ENCODE measurements at places on chromosomes 12 and 14. TPM values are rescaled to one million over a fixed set of nuclear protein-coding genes. Genes with fewer than 3 reads are reported as not detected.

C12orf50 gene
- total RNA-seq, result 0.12 TPM

GRCh38 chr12:16949871-16950667 lies 344.1 kb upstream of the LMO3 start:
- H3K36me3 ChIP-seq, result no peaks in the 10 kb centered on the region
- no peak for DNase-seq
- H3K4me3 ChIP-seq, result no peak overlapping the region
- H3K27ac ChIP-seq, result no peak overlapping the region

- no peaks in the 10 kb centered on the region for H3K4me1 ChIP-seq
- no peak overlapping the region for H3K27ac ChIP-seq
- H3K27me3 ChIP-seq, result no peaks in the 10 kb centered on the region
- H3K36me3 ChIP-seq, result no peaks in the 10 kb centered on the region
- H3K4me3 ChIP-seq, result no peak overlapping the region
- DNase-seq, result no peak
Observed at GRCh38 chr12:113683574-113683973, 211.9 kb upstream of the LHX5 start.

- H3K36me3 ChIP-seq, result no peaks in the 10 kb centered on the region
- H3K27me3 ChIP-seq, result peaks cover 11% of the 10 kb centered on the region
- DNase-seq, result no peak
- H3K4me1 ChIP-seq, result no peaks in the 10 kb centered on the region
Observed at GRCh38 chr12:7877420-7877819, 4.7 kb upstream of the SLC2A14 start.

- no peak for DNase-seq
- no peaks in the 10 kb centered on the region for H3K36me3 ChIP-seq
- peaks cover 23% of the 10 kb centered on the region for H3K27me3 ChIP-seq
- H3K4me3 ChIP-seq, result no peak overlapping the region
Observed at GRCh38 chr14:61257469-61258057, 23.6 kb downstream of the TMEM30B start.

SLC7A7 gene
- total RNA-seq, result 0.21 TPM

GRCh38 chr12:113114447-113115178 lies 20.9 kb downstream of the RASAL1 start:
- H3K36me3 ChIP-seq, result no peaks in the 10 kb centered on the region
- no peak overlapping the region for H3K4me3 ChIP-seq
- no peak overlapping the region for H3K27ac ChIP-seq
- no peaks in the 10 kb centered on the region for H3K27me3 ChIP-seq
- DNase-seq, result no peak

DNA sequence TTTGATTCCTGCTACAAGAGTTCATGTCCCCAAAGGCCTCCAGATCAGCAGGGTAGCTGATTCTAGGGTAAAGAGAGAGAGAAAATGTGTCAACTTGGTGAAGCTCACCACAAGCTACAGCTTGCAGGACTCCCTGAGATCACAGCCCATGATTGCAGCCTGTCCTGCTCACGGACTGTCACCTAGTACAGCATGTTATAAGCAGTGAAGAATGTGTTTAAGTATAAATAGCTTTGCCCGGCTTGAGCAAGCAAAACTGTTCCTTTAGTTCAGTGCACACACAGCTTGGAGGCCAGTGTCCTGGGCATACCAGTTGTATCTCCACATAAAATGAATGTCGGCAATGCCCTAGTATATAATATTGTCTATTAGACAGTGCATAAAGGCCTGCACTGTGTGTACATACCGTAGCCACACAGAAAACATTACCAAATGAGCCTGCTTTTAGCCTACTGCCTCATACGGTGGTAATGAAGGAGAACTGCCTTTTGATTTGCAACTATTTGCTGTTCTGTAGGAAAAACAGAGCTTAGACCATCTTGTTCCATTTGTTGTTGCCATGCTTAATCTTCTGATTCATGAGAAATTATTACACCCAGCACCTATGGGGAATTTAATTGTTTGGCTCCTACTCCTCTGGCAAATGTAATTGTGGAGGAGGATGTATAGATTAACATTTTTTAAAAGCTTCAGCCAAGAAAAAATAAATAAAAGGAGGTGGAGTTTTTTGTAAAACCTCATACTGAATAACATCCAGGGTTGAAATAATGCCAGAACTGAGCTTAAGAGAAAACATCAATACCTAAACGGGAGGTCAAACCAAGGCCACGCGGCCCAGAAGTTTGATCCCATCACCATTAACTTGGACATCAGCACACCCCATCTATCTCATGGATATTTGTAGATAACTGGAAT lies 108.1 kb upstream of the G2E3 start:
- H3K27me3 ChIP-seq, result no peaks in the 10 kb centered on the region
- no peak for DNase-seq
- no peak overlapping the region for H3K27ac ChIP-seq
- no peaks in the 10 kb centered on the region for H3K36me3 ChIP-seq

DNA sequence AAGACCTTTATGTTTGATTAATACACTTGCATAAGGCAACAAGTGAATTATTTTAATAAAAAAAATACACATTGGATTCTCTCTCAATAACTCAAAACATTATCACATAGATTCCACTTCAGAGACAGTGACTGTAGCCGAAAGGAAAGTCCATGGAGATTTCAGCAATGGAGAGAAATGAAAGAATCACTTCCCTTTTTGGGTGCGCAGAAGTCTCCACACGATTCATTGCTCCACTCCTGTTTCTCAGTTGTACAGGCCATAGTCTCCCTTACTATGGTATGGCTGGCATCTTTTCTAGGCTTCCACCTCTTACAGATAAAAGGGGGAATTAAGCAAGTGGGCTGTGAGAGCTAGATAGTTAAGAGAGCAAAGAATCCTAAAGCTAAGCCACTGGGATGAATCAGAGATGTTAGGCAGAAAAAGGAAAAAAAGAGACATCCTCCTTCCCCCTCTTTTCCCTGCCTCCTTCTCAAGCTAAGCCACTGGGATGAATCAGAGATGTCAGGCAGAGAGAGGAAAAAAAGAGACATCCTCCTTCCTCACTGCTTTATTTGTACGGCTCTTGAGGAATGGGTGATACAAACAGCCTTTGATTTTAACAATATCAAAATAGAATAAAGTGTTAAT lies 16.3 kb downstream of the ST8SIA1 start:
- no peak overlapping the region for H3K4me3 ChIP-seq
- H3K27me3 ChIP-seq, result peaks cover 10% of the 10 kb centered on the region
- H3K36me3 ChIP-seq, result no peaks in the 10 kb centered on the region
- H3K4me1 ChIP-seq, result peaks cover 17% of the 10 kb centered on the region
- H3K27ac ChIP-seq, result no peak overlapping the region

All from activated T-cell treated with anti-CD3 and anti-CD28 coated beads, Interleukin-2, amount 50 U/mL, for 72 hours (primary cell).